ENCODE measurements at places on chromosomes 3 and 15.

GRCh38 chr3:138509586-138509985 lies 75.2 kb downstream of the ESYT3 start:
- DNase-seq = no peak

- DNase-seq = no peak
Measured at GRCh38 chr3:63855333-63855940, 8.2 kb downstream of the THOC7 start.

DNA sequence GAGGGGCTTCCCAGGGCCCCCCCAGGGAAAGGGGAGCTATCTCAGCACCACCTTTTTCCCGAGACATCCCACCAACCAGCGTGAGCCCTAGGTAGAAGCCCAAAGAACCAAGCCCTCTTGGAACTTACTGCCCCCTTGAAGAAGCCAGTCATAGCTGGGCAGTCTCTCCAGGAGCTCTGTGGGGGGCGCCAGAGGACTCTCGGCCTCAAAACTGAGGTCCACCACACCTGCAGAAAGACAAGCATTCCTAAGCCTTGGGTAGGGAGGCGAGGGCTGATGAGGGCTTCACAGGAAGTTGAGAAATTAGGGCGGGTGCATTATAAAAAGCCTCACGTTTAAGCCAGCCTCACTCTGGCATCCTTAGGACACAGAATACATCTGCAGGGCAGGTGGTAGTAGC lies 9.0 kb downstream of the SSUH2 start:
- DNase-seq = no peak

- DNase-seq = no peak
Measured at GRCh38 chr15:26674467-26674866, 98.4 kb downstream of the GABRB3 start.

- no peak for DNase-seq
Measured at GRCh38 chr15:101111570-101112262, 140.1 kb downstream of the CHSY1 start.

DNA sequence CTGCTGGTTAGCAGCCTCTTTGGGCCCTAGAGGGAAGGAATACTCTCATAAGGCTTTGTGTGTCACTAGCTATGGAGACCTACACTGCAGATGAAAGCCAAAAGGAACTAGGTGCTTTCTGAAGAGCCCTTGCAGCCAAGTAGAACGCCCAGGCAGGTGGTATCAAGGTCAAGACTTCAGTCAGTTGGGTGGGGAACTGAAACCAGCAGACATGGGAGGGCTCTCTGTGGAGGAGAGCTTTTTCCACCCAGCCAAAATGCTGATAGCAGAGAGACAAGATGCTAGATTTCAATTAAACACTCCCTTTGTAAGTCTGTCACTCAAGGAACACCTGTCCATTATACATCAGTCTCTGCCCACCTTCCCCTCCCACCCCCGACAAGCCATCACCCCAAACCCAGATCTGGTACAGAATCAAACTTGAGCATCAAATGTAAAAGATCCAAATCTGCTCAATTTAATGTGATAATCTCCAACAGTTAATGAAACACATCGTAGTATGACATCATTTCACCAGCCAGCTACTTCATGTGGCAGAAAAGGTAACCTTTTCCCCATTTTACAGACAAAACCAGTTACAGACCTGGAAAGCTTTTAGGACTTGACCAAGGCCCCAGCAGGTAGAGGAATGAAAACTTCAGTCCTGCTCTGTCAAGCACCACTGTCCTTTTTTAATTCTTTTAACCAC lies 14.6 kb downstream of the MRPS25 start:
- DNase-seq = no peak

- no peak for DNase-seq
Measured at GRCh38 chr3:160641665-160642309, 35.2 kb upstream of the ARL14 start.

DNA sequence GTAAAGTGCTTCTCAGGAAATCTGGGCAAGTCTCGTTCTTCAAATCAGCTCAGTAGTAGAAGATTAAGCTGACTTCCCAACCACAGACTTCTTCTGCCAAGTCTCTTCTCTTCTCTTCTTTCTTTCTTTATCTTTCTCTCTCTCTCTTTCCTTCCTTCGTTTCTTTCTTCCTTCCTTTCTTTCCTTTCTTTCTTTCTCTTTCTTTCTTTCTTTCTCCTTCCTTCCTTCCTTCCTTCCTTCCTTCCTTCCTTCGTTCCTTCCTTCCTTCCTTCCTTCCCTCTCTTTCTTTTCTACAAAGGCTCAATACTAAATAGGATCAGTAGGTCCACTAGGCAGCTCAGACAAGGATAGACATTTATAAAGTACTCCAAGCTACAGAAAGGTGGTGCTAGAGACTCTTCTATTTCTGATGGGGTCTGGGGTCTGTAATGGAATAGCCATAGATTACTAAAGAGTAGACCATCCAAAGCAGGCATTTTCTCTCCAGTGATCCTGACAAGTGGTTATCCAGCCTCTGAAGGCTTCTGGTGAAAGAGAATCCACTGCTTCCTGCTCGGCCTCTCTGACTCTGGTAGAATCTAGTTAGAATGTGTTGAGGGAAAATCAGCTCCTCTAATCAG lies 100.8 kb downstream of the TPRG1 start:
- no peak for DNase-seq

DNA sequence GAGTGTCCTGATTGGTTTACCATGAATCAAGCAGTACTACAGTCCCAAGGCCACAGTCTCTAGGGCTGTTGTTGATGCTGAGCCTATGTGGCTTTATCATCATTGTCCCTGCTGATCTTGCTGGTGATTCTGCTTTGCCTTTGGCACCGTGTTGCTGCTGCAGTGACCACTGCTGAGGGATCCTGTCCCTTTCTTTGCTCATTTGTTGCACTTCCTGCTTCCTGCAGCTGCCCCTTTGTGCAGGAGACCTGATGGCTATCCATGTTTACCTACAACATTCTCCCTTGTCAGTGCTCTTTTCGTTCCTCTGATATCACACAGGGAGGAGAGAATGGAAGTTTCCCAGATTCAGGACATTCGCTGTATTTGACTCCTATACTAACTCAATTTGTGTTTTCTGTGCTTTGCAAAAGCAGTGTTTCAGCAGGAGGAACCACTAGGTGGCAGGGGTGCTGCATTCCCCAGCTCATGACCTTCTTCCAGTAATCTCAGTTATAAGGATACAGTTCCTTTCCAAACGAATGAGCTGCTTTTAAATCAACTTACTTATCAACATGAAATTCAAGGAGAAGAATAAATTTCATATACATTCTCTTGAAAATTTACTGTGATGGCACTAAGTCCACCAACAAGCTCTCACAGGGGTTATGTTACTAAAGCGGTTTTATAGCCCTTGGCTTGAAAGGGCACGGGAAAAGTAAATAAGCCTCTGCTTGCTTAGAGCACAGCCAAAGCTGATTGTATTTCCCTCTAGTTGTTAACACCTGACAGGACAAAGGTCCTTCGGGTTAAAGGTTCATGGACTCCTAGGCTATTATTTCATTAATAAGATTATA lies 9.7 kb upstream of the THUMPD3 start:
- DNase-seq = peak; percentile 56

DNA sequence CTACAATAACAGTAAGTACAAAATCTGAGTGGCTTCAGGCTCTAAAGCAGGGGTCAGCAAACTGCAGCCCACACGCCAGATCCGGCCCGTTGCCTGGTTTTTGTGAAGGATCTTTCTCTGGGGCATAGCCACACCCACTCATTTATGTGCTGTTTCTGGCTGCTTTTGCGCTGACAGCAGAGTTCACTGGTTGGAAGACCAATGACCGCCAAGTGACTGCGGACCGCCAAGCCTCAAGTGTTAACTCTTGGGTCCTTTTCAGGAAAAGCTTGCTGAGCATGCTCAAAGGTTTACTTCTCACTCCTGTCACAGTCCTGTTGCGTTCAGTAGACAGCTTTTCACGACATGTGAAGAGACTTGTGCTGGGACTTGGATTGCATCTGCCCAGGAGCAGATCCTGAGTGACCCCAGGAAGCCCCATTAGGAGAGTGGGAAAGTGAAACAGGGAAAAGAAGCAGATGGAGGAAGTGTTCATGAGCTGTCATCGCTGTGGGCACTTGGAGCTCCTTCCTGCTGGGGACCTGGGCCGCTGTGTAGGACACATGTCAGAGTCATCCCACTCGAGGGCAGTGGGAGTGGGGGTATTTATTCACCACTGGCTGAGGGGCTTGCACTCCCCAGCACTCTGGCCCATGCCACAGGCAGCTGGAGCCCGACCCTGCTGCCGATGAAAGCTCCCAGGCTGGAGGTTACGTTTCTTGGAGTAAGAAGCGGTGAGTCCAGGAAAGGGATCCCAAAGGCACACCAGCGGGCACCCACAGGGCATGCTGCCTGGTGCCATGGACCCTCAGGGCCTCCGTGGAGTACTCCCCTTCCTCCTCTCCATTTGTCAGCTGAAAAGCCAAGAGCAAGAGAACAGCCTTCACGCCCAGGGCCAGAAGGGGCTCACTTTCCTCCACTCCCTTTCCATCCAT lies 249.1 kb downstream of the PLCL2 start:
- peak; percentile 40 for DNase-seq

DNA sequence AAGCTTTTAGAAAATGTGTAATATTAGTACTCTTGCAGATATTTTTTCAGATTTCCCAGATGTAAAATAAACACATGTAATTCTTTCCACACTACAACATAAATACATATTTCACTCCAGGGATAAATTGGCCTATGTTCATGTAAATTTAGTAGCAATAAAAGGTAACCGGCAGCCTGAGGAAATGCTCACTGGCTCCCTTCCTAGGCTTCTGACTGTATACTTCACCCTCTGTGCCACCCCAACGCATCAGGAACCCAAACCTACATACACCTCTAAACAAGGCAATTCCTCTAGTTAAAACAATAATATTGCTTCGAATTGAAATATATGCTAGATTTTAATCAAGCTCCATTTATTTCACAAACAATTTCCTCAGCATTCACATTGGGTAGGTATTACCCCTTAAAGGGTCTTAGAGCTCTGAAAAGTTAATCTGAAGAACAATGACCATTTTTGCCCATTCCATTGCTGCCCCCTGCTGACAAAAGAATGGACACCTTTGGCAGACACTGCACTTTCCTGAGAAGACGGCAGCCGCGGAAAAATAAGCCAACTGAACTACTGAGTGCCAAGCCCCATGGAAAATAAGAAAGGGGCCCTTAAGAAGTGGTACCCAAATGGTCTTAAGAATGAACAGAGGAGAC lies 212.5 kb downstream of the OSBPL10 start:
- peak; percentile 64 for DNase-seq

GRCh38 chr15:85494048-85494777 lies 113.8 kb downstream of the AKAP13 start:
- DNase-seq = no peak

GRCh38 chr3:183517607-183518006 lies 37.9 kb downstream of the KLHL6 start:
- no peak for DNase-seq

DNA sequence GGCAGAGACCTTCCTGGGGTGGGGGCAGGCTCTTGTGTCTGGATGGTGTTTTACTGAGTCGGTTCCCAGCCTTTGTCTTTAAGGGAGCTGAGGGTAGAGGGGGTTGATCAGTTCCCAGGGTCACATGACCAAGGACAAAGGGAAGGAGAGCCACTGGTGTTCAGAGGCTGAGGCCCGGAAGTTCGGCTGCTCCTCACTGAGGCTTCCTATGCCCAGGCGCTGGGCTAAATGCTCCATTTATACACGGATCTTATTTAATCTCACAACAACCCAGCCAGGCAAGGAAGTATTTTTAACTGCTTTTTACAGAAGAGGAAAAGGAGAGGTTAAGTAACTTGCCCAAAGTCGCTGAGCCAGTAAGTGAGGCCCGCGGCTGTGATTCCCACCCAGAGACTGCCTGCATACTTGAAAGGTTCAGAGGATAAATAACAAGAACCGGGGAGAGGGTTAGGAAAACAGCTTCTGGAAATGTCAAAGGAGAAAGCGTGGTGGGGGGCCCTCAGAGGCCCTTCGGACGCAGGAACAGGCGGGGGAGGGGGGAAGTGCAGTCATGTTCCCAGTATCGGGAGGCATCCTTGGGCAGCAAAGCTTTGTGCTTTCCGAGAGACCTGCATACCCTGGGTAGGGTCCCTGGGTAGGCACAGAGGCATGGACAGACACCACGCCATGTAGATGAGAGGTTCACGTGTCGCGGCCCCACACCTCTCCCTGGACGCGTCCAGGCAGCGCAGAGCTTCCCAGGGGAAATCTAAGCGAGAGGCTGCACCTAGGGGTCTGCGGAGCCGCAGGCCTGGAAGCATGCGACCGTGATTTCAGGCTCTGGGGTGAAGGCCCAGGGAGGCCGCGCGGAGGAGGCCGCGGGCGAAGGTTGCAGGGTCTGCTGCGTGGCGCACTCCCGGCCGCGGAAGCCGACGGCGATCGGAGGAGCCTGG lies 21.3 kb downstream of the EPHB3 start:
- no peak for DNase-seq

DNA sequence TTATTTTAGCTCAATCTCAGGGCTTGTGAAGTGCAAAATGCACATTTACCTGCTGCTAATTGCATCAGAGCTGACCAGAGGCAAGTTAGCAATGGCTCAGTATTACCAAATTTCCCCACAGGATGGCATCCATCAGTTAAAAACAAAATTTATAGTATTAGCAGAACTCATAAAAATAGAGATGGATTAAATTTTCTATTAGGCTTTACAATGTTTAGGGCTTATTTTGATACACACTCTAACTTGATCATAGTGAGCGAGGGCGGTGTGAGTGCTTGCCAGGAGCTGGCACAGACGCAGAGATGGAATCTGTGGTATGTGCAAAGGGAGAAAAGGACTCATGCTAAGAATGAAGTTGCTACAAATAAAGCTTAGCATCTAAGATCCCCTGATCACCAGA lies 241.0 kb downstream of the NSUN3 start:
- no peak for DNase-seq

- DNase-seq = peak; percentile 84
Measured at GRCh38 chr3:18445401-18446148, 20.4 kb upstream of the SATB1 start.

DNA sequence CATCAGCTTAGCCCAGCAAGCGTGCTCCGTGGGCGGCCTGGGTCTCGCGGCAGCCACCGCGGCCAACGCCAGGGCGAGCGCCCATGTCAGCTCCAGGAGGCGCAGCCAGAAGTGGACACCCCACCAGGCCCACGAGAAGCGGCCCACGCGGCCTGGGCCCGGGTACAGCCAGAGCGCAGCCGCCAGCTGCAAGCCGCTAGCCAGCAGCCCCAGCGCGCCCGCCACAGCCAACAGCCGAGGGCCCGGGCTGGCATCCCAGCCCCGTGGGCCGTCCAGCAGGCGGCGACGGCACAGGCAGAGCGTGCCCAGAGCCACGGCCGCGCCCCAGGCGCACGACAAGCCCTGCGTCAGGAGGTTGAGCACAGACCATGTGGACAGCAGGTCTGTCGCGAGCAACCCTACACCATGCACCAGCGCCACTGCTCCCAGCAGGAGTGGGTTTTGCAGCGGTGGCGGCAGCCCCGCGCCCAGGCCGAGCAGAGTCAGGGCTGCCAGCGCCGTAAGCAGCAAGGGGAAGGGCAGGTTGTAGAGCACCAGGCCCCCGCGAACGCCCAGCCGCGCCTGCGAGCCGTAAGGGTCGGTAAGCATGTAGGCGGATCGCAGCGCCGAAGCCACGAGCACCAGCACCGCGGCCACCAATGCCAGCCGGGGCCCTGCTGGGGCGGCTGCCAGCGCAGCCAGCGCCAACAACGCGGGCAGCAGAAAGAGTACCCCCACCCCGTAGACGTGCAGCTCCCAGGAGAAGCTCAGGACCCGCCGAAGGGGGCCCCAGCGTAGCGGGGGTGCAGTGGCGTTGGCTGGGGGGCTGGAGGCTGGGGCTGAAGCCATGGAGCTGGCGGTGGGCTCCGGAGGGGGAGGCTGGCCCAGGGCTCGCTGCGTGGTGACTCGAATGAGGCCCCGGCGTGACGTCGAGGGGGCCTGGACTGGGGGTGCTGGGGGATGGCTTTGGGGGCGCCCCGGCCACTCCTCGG lies 4.9 kb downstream of the PRRT3 start:
- DNase-seq = no peak

GRCh38 chr3:114338651-114339357 lies 45.0 kb downstream of the TIGIT start:
- DNase-seq = no peak

- no peak for DNase-seq
Measured at GRCh38 chr15:29051422-29051821, 165.6 kb downstream of the APBA2 start.

Data from activated CD8-positive, alpha-beta memory T cell treated with anti-CD3 and anti-CD28 coated beads, Interleukin-2, amount 50 U/mL, for 48 hours (primary cell).